ENCODE measurements at places on chromosomes 1 and 21. TPM values are rescaled to one million over a fixed set of nuclear protein-coding genes. Genes with fewer than 3 reads are reported as not detected.

EFNA3 gene
- 1.6 TPM for total RNA-seq

CCDC190 gene
- not detected for total RNA-seq

KIF2C gene
- total RNA-seq: 2.6 TPM

GFI1 gene
- total RNA-seq: 0.80 TPM

VWA5B1 gene
- 0.29 TPM for total RNA-seq

CENPF gene
- 1.3 TPM for total RNA-seq

S100A7A gene
- total RNA-seq: not detected

CD53 gene
- total RNA-seq: 36.1 TPM

CLCA4 gene
- total RNA-seq: 2.6 TPM

CFAP107 gene
- not detected for total RNA-seq

SPATA45 gene
- not detected for total RNA-seq

SYT14 gene
- not detected for total RNA-seq

TACSTD2 gene
- total RNA-seq: 1.1 TPM

EVI5 gene
- total RNA-seq: 28.0 TPM

RGS8 gene
- not detected for total RNA-seq

CACNA1E gene
- total RNA-seq: not detected

PTPRU gene
- total RNA-seq: 33.1 TPM

CFHR4 gene
- not detected for total RNA-seq

RAB7B gene
- total RNA-seq: 1.3 TPM

NES gene
- total RNA-seq: 14.9 TPM

VASH2 gene
- total RNA-seq: 2.9 TPM

SOX13 gene
- 22.9 TPM for total RNA-seq

RIPPLY3 gene
- 0.44 TPM for total RNA-seq

BCAN gene
- not detected for total RNA-seq

CHIA gene
- not detected for total RNA-seq

LAMB3 gene
- total RNA-seq: 48.0 TPM

STUM gene
- 7.2 TPM for total RNA-seq

AHDC1 gene
- 17.1 TPM for total RNA-seq

RUNX3 gene
- total RNA-seq: 1.9 TPM

MXRA8 gene
- total RNA-seq: 99.8 TPM

SNIP1 gene
- 14.7 TPM for total RNA-seq

IKBKE gene
- 4.9 TPM for total RNA-seq

CELA3B gene
- total RNA-seq: not detected

TSACC gene
- total RNA-seq: 1.5 TPM

SPRR5 gene
- total RNA-seq: not detected

C8A gene
- total RNA-seq: not detected

PDZK1 gene
- 0.64 TPM for total RNA-seq

OR2L5 gene
- total RNA-seq: not detected

PLA2G2D gene
- total RNA-seq: 0.44 TPM

IGSF9 gene
- 8.0 TPM for total RNA-seq

FAM131C gene
- total RNA-seq: not detected

CYP2J2 gene
- 12.8 TPM for total RNA-seq

MTHFR gene
- total RNA-seq: 30.0 TPM

ELAPOR1 gene
- 202 TPM for total RNA-seq

CRABP2 gene
- total RNA-seq: 61.6 TPM

C1orf167 gene
- not detected for total RNA-seq

RGS1 gene
- total RNA-seq: 189 TPM

ETV3L gene
- total RNA-seq: not detected

VANGL1 gene
- total RNA-seq: 6.6 TPM

SASS6 gene
- total RNA-seq: 2.7 TPM

SDC3 gene
- 26.2 TPM for total RNA-seq

MIXL1 gene
- not detected for total RNA-seq

FCRL1 gene
- total RNA-seq: not detected

KCNE2 gene
- not detected for total RNA-seq

ANGPTL1 gene
- total RNA-seq: 25.2 TPM

A3GALT2 gene
- total RNA-seq: not detected

PDE4B gene
- 207 TPM for total RNA-seq

Data from breast epithelium (tissue), 4 donors.